ENCODE measurements at places on chromosomes 6 and 20.

DNA sequence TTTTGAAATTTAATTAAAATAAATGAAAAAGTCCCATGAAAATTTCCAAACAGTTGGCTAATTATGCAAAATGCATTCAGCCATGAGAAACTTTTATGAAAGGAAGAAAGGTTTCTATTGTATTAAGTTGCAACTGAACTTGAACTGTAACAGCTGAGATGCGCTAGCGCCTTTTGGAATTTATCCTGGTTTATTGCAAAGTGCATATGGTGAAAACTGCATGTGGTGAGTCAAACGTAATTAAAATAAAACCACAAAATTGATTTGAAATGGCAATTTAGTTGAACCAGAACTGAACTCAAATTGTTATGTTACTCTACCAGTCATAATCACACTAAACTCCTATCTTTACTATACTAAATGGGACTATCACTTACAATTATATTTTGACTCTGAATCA is 46.4 kb upstream of the COL21A1 start:
- DNase-seq, result no peak

GRCh38 chr20:56769921-56770600 is 141.0 kb downstream of the TFAP2C start:
- DNase-seq, result no peak

GRCh38 chr20:57381596-57382503 is 9.3 kb upstream of the RBM38 start:
- peak; percentile 88 for DNase-seq

DNA sequence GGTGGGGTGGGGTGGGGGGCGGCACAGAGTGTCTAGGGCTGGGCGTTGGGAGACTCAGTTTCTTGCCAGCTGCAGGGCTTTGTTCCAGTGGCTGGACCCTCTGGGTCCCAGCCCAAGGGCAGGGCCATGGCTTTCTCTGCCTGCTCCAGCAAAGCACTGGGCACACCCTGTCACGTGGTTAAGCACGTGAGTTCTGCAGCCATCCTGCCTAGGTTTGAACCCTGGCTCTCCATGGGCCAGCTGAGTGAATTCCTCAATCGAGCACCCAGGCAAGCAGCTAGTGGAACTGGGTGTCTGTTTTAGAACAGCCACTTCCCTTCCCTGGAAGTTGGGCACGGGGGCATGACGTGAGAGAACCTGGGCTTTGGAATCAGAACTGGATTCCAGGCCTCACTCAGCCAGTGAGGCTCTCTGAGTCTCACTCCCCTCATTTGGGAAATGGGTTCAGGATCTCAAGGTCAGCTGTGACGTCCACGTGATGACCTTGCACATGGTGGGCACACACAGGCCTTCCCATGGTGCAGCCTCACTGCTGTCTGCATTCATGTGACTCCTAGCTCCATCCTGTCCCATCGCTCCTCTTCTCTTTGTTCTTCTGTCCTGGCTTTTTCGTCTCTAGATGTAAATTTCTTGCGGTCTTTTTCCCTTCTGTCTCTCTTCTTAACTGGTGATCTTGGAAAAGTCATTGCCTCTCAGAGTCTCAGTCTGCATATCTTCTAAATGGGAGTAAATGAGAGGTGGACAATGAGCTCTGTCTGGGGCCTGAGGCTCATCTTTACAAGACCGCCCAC is 45.9 kb downstream of the NOL4L start:
- DNase-seq, result no peak

GRCh38 chr20:31857861-31858759 is 12.2 kb downstream of the DUSP15 start:
- DNase-seq, result no peak

- DNase-seq, result no peak
Observed at GRCh38 chr20:53263554-53264438, 291.6 kb downstream of the TSHZ2 start.

GRCh38 chr6:107629548-107630129 is 139.7 kb downstream of the SOBP start:
- no peak for DNase-seq

- DNase-seq, result no peak
Observed at GRCh38 chr6:21227486-21227885, 366.1 kb upstream of the SOX4 start.

- no peak for DNase-seq
Observed at GRCh38 chr20:17617212-17617867, 47.5 kb downstream of the DSTN start.
